Activated CD8-positive, alpha-beta T cell treated with anti-CD3 and anti-CD28 coated beads, Interleukin-2, amount 10 ng/mL, durations not matched to agents 7 days and 5 days (primary cell): ENCODE measurements at places on chromosomes 1 and 21. TPM values are rescaled to one million over a fixed set of nuclear protein-coding genes. Genes with fewer than 3 reads are reported as not detected.

GRCh38 chr21:33769057-33769456, 126.8 kb downstream of the ITSN1 start:
- no peak for DNase-seq

GRCh38 chr21:15306271-15306670, 241.5 kb upstream of the NRIP1 start:
- no peak for DNase-seq

DNA sequence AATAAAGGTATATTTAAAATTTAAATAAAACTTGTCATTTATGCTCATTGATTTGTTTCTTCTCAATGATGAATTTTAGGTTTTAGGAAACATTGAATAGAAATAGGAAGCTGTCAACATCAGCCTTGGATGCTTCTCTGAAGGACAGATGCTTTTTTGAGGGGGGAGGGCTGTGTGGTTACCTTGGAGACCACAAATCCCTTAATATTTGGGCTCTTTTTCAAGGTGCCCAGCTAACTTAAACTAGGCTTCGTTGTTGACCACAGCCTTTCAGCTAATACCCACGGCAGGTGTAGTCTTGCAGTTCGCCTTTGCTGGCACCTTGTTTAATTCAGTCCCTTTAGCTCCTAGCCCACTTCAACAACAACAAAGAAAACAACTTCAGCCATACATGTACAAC, 22.5 kb downstream of the TENT5C start:
- no peak for DNase-seq

The ADAM30 gene
- not detected for total RNA-seq

The SAMSN1 gene
- 104 TPM for total RNA-seq

The KIAA1614 gene
- total RNA-seq: 0.13 TPM

The AMY1A gene
- total RNA-seq: not detected
